Cerebellar cortex (tissue), 1 donor: ENCODE measurements at places on chromosomes 13 and 19.

GRCh38 chr13:88104576-88104975 is 433.4 kb downstream of the SLITRK5 start:
- DNase-seq = no peak

GRCh38 chr13:27371932-27372331 is 52.5 kb upstream of the GTF3A start:
- DNase-seq = no peak

DNA sequence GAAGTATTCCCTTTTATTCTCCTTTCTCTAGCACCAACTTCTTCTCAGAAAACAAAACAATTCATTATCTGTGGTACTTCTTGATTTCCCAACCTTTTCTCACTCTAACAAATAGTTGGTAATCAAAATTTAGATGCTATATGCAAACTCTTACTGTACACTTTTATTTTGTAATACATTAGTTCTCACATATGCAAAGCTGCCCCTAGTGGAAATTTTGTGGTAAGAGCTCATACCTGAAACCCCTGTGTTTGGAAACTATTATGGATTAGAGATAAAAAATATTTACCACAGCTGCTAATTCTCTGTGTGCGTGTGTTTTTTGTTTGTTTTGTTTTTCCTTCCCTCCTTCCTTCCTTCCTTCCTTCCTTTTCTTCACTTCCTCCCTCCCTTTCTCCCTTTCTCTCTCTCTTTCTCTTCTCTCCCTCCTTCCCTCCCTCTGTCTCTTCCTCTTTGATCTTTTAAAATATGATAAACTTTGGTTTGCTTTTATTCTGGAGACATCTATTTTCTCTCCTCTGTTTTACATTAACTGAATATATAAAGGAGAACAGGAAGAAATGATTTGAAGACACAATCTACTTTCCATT is 537.4 kb downstream of the SLITRK6 start:
- peak; percentile 8 for DNase-seq

DNA sequence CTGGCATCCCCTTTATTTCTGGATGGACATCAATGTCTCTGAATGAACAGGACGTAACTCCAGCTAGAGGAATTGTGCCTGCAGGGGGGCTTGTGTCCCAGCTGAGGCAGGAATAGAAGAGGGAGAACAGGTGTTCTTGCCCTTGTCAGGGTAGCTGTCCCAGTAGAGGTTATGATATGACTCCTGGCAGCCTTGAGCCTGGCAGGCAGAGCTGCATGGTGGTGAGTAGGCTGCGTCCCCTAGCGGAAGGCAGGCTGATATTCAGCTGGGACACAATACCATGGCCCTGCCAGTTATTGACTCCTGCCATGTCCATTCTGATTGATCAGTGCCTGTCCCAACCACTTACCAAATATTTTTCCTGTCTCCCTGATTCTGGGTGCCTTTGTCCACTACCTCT is 197.2 kb downstream of the RAP2A start:
- DNase-seq = no peak

GRCh38 chr13:76684336-76684735 is 201.9 kb downstream of the KCTD12 start:
- no peak for DNase-seq
